ENCODE measurements at places on chromosomes 3 and 15.

GRCh38 chr3:171531716-171532115 is 71.5 kb upstream of the TNIK start:
- no peaks in the 10 kb centered on the region for H3K36me3 ChIP-seq
- H3K27ac ChIP-seq = no peak overlapping the region
- no peak overlapping the region for H3K4me3 ChIP-seq
- DNase-seq = no peak
- H3K4me1 ChIP-seq = no peaks in the 10 kb centered on the region
- no peaks in the 10 kb centered on the region for H3K27me3 ChIP-seq

GRCh38 chr15:71747128-71748083 is 62.9 kb upstream of the NR2E3 start:
- H3K27me3 ChIP-seq = peaks cover 6% of the 10 kb centered on the region
- H3K4me1 ChIP-seq = peaks cover 4% of the 10 kb centered on the region
- H3K36me3 ChIP-seq = no peaks in the 10 kb centered on the region
- DNase-seq = no peak
- no peak overlapping the region for H3K4me3 ChIP-seq

GRCh38 chr3:63128380-63128779 is 149.7 kb upstream of the SYNPR start:
- no peaks in the 10 kb centered on the region for H3K36me3 ChIP-seq
- no peaks in the 10 kb centered on the region for H3K4me1 ChIP-seq
- H3K27me3 ChIP-seq = no peaks in the 10 kb centered on the region
- H3K4me3 ChIP-seq = no peak overlapping the region
- no peak for DNase-seq

GRCh38 chr3:108004647-108005046 is 86.2 kb downstream of the CD47 start:
- peaks cover 30% of the 10 kb centered on the region for H3K4me1 ChIP-seq
- DNase-seq = peak; percentile 89
- H3K27ac ChIP-seq = no peak overlapping the region
- no peaks in the 10 kb centered on the region for H3K36me3 ChIP-seq

GRCh38 chr15:63874616-63875015 is 40.9 kb upstream of the HERC1 start:
- H3K36me3 ChIP-seq = no peaks in the 10 kb centered on the region
- peaks cover 4% of the 10 kb centered on the region for H3K4me1 ChIP-seq
- H3K27ac ChIP-seq = no peak overlapping the region
- H3K27me3 ChIP-seq = no peaks in the 10 kb centered on the region
- no peak for DNase-seq

GRCh38 chr15:76140074-76140464 is 80.3 kb downstream of the TMEM266 start:
- H3K4me1 ChIP-seq = peaks cover 7% of the 10 kb centered on the region
- no peak overlapping the region for H3K27ac ChIP-seq
- DNase-seq = peak; percentile 3
- no peaks in the 10 kb centered on the region for H3K27me3 ChIP-seq

GRCh38 chr15:96123630-96124187 is 206.8 kb upstream of the NR2F2 start:
- H3K4me1 ChIP-seq = no peaks in the 10 kb centered on the region
- H3K27ac ChIP-seq = no peak overlapping the region
- no peaks in the 10 kb centered on the region for H3K27me3 ChIP-seq
- H3K36me3 ChIP-seq = no peaks in the 10 kb centered on the region
- no peak for DNase-seq

DNA sequence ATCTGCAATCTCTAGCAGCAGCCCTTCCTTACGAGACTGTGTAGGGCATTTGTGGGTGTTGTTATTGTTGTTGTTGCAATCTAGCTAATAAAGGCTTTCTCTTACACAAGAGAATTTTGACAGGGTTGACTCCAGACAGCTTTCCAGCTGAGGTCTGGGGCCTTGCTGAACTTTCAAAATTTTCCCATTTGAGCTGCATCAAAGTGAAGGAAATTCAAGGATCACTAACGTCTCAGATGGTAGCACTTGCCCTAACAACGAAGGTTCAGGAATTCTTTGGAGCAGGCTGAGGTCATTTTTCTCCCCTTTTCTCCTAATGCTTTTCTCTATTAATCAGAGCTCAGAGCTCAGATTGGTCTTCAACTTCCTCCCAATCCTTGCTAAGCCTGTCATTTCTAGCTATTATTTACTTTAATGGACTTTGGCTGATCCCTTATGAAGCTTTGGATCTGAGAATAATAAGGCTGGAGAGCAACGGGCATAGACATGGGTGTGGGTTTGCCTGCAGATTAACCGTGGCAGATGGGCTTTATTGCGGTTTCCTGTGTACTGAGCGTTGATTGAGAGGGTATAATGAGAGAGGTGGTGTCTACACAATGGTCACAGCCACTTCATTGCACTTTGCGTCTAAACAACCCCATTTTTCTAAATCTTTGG is 614.0 kb upstream of the AGTR1 start:
- H3K4me1 ChIP-seq = peaks cover 1% of the 10 kb centered on the region
- H3K4me3 ChIP-seq = no peak overlapping the region
- no peak for DNase-seq
- no peak overlapping the region for H3K27ac ChIP-seq
- no peaks in the 10 kb centered on the region for H3K36me3 ChIP-seq

- no peak overlapping the region for H3K27ac ChIP-seq
- H3K36me3 ChIP-seq = no peaks in the 10 kb centered on the region
- H3K27me3 ChIP-seq = no peaks in the 10 kb centered on the region
- no peak overlapping the region for H3K4me3 ChIP-seq
Measured at GRCh38 chr3:58574682-58575081, 2.5 kb downstream of the FAM107A start.

- no peak overlapping the region for H3K27ac ChIP-seq
- DNase-seq = no peak
- no peaks in the 10 kb centered on the region for H3K36me3 ChIP-seq
- no peaks in the 10 kb centered on the region for H3K27me3 ChIP-seq
- H3K4me3 ChIP-seq = no peak overlapping the region
Measured at GRCh38 chr3:32869513-32870047, 51.8 kb downstream of the TRIM71 start.

GRCh38 chr3:46085421-46086082 is 58.3 kb upstream of the XCR1 start:
- no peaks in the 10 kb centered on the region for H3K27me3 ChIP-seq
- no peak overlapping the region for H3K4me3 ChIP-seq
- H3K36me3 ChIP-seq = no peaks in the 10 kb centered on the region
- H3K27ac ChIP-seq = no peak overlapping the region
- DNase-seq = no peak

DNA sequence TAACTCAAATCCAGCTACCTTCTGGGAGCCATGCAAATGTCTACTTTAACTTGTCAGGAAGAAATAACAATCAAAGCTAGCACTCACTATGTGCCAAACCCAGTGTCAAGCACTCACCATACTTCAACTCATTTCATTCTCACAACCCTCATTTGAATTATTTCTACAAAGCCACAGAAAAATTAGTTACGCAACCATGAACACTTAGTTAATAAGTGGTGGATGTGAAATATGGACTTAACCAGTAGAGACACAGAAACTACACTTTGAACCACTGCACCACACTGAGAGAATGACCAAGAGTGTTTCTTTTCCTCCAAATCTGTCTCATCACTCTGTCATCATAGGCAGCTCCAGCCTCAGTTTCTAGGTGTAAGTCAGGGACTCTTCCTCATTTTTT is 91.0 kb upstream of the MBNL1 start:
- no peaks in the 10 kb centered on the region for H3K36me3 ChIP-seq
- no peak for DNase-seq
- H3K27me3 ChIP-seq = no peaks in the 10 kb centered on the region
- H3K4me1 ChIP-seq = peaks cover 18% of the 10 kb centered on the region
